ENCODE measurements at places on chromosomes 5 and 9.

DNA sequence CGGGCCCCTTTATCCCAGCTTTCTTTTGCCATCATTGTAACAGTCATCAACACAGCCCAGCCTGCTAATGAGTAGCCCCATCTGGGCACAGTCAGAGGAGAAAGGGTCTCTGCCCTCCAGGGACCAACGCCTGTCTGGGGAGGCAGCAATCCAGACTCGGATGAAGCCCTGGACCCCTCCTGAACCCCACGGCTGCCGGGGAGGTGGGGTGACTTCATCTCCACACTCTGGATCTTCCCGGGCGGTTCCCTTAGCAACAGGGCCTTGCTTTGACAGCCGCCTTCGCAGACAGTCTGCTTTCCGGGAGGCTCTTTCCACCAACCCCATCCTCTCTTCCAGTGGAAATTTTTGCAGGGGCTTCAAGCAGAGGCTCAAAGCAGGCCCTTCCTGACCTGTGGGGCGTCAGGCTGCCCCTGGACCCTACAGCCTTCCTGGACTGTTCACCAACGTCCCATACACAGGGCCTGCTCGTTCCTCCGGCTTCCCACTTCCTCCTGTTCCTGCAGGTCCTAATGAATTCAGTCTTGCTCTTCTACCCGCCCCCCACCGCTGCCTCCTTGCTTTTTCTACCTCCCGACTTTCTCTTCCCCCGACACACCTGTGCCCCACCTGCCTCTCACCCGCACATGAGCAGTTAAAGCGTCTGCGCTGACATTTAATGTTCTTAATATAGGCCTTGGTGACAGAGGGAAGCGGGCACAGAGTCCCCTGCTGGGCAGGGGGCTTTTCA lies 161.7 kb upstream of the MVB12B start:
- DNase-seq, result no peak

DNA sequence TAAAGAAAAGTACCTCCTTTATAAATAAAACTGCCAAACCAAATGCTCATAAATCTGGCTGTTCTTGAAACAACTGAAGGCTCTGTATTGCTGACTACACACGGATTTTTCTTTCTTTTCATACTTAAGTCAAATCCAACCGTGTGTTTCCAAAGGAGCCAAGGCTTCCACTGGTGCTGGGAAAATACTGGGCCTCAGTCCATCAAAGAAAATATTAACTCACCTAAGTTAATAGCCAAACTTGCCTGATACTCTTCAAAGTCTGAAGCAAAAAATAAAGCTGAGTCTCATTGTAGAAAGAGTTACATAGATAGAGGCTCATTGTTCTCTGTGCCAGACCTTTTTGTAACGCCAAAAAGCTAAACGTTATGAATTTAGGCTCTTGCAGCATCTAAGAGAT lies 350.4 kb upstream of the CDH9 start:
- DNase-seq, result no peak

GRCh38 chr9:82606492-82607382 lies 456.2 kb downstream of the RASEF start:
- DNase-seq, result no peak

DNA sequence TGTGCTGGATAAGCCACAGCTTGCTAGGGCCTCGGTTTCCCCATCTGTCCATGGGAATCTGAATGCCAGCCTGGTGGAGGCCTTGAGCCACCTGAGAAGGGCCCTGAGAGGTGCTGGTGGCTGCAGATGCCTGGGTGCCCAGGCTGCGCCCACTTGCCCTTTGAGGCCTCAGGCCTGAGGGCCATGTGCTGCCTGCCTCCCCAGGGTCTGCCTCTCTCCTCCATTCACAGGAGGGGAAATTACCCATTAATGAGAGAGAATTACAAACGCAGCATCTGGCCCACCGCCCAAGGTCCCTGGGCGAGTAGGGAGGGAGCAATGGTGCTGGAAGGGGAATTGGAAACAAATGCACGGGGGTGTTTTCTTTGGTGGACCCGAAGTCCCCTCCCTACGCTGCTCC lies 59.6 kb downstream of the BARX1 start:
- no peak for DNase-seq

DNA sequence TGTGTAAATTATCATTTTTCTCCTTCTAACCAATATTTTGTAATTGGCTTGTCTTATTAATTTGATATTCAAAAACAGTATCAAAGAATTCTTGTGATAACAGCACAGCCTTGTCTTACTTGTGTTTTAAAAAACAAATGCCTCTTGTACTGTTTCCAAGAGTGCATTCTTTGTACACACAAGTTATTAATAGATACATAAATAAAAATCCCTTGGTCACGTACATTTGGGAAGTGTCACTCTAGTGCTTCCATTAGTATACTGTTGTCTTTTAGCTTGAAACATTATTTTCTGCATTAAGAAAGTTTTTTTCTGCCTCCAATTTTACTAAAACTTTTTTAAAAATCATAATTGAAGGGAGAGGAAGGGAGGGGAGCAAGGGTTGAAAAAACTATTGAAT lies 133.2 kb downstream of the PIP5K1B start:
- no peak for DNase-seq

- no peak for DNase-seq
These were observed 243.5 kb downstream of the ZSWIM6 start for GRCh38 chr5:61575581-61575980.

- DNase-seq, result no peak
These were observed 37.9 kb downstream of the LURAP1L start for GRCh38 chr9:12812710-12813109.

GRCh38 chr5:61994171-61994570 lies 311.8 kb upstream of the KIF2A start:
- no peak for DNase-seq

- no peak for DNase-seq
These were observed 477.8 kb downstream of the CCDC171 start for GRCh38 chr9:16030528-16031185.

- no peak for DNase-seq
These were observed 145.0 kb upstream of the FTMT start for GRCh38 chr5:121706686-121707085.

- DNase-seq, result no peak
These were observed 22.3 kb upstream of the SSBP2 start for GRCh38 chr5:81773161-81773560.

GRCh38 chr5:111106320-111106948 lies 14.3 kb downstream of the WDR36 start:
- no peak for DNase-seq

DNA sequence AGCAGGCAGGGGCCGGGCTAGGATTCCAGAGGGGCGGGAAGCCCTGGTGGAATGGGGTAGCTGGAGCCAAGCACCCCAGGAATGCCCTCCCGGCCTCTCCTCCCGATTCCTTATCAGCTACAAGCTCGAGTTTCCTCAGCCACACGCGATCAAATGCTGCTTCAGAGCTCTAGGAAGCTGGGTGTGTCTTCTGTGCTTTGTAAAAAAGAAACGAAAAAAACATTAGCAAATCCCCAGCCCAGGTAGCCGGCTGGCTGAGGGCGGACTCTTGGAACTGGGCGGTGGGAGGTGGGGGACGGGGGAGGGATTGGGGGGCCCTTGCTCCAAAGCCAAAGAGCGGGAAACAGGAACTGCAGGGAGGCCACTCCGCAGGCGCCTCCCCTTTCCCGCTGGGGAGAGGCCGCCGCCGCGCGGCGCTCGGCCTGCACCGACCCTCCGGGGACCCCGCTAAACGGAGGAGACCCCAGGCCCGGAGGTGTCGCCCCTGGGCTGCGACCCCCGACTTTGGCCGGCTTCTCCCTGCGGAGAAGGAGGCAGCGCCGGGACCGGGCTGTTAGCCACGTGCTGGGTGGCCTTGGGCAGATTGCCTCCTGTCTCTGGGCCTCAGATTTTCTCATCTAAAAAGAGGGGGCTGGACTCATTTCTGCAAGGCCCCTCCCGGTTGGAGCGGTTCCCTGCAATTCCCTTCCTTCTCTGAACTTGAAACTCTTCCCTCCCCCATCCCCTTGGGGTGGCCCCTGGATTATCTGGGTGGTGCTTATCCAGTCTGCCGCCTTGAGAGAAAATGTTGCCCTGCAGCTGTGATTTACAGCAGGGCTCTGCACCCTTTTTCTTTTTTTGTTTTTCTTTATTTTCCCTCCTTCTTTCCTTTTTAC lies 40.9 kb upstream of the FABP6 start:
- DNase-seq, result no peak

- DNase-seq, result no peak
These were observed 195.8 kb upstream of the KLF4 start for GRCh38 chr9:107685376-107685775.

DNA sequence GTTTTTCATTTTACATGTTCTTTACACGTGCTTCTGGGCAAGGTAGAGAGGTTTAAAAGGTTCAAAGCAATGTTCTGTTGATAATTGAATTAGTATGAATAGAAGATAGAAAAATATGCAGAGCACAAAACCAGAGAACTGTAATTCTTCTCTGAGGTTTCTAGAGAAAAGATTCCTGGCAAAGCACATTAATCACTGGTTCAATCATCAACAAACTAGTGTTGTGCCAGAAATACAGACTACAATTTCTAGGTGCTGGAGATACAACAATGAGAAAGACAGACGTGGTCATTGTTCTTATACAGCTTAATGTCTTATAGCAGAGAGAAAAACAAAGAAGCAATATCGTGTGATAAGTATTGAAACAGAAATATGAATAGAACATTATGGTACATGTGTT lies 25.5 kb downstream of the MEGF9 start:
- DNase-seq, result no peak

DNA sequence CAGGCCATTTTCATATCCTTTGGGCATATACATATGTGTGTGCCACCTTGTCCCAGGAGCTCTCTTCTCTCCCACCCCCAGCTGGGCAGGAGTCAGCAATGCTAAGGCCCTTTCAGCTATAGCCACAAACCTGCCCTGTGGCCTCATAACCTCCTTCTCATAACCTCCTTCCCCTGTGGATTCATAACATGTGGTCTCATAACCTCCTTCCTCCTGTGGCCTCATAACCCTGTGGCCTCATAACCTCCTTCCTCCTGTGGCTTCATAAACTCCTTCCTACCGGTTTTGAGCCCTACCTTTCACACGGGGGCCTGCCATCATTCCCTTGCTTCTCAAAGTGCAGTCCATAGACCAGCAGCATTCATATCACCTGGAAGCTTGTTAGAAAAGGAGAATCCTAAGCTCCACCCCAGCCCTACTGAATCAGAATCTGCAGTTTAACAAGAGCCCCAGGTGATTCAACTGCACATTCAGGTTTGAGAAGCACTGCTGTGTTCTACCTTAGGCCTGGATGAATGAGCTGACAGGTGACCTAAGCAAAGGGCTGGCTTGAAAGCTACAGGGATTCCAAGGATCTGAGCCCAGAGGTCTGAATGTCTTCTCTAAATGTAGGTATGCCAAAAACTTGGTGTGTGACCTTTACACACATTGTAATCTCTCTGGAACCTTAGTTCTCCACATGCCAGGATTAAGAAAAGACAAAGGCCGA lies 41.9 kb upstream of the PLPP6 start:
- DNase-seq, result no peak

- DNase-seq, result no peak
These were observed 56.2 kb downstream of the CNTLN start for GRCh38 chr9:17191082-17191481.

- DNase-seq, result no peak
These were observed 33.1 kb downstream of the SH3GL2 start for GRCh38 chr9:17611917-17612316.

- DNase-seq, result no peak
These were observed 33.9 kb downstream of the NR4A3 start for GRCh38 chr9:99855467-99856176.

GRCh38 chr5:135861641-135862040 lies 27.2 kb downstream of the SLC25A48 start:
- no peak for DNase-seq

DNA sequence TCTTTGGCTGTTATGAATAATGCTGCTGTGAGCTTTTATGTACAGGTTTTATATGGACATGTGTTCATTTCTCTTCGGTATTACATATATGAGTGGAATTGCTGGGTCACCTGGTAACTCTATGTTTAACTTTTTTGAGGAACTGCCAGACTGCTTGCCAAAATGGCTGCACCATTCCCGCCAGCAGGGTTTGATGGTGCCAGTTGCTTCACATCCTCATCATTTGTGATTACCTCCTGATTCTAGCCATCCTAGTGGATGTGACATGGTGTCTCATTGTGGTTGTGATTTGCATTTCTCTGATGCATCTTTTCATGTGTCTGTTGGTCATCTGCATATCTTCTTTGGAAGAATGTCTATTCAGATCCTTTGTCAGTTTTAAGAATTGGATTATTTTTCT lies 10.7 kb downstream of the NANS start:
- no peak for DNase-seq

- DNase-seq, result no peak
These were observed 92.4 kb upstream of the LHFPL2 start for GRCh38 chr5:78741019-78741418.

- DNase-seq, result no peak
These were observed 30.6 kb upstream of the ASS1 start for GRCh38 chr9:130414081-130414731.

DNA sequence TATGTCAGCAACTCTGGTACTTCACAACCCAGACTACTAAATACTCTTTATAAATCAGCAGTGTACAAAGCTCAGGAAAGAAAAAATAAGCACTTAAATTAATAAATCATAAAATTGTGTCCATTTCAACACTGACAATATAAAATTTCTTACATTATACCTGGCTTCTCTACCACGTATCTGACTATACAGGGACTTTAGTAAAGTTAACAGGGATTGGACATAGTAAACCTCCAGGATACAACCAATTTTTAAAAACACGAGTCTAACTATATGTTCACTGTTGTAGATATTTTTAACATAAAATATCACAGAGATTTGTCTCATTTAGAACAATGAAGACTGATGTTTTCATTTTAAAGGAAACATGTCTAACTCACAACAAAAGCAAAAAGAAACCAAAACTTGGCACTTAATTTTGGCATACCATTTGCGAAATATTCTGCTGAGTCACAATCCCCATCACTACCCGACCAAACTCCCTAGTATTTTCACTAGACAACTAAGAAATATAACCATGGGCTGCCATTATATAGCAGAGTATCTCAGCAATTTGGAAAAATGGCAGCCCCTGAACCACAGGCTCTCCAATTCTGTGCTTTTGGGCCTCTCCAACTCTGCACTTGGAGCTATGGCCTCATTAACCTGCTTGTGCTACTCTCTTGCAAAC lies 14.4 kb downstream of the FAM169A start:
- no peak for DNase-seq

- no peak for DNase-seq
These were observed 952 bp upstream of the AMACR start for GRCh38 chr5:34008802-34009201.

GRCh38 chr5:131513780-131514179 lies 121.2 kb downstream of the RAPGEF6 start:
- no peak for DNase-seq

- DNase-seq, result no peak
These were observed 338.1 kb downstream of the ASTN2 start for GRCh38 chr9:117076571-117077290.

DNA sequence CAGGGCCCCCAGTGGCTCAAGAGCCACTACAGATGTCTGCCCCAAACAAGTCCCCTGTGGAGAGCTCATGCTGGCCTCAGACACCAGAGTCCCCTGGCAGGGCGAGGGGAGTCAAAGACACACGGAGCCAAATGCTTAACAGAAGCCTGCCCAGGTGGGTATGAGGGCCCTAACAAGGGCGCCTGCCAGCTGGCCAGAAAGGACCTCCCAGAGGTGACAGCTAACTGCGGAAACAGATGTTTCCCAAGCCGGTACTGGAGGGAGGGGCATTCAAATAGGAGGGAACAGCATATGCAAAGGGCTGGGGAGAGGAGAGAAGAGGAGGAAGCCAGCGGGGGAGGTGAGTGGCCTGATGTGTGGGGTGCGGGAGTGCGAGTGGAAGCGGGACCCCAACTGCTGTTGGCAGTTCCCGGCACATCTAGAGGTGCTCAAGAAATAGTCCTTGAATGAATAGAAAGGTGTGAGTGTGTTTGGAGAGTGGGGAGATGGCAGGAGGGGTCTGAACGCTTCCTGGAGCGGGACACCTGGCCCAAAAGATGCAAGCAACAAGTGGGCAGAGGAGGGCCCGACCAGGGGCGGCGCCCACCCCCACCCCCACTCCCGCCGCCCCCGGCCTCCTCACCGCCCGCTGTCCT lies 824 bp downstream of the MXD3 start:
- DNase-seq, result no peak

Measured in NCI-H1436 treated with DMSO at 0.1 percent for 48 hours (cell line).